ENCODE measurements at places on chromosomes 5 and 9. TPM values are rescaled to one million over a fixed set of nuclear protein-coding genes. Genes with fewer than 3 reads are reported as not detected.

The HNRNPA0 gene
- total RNA-seq: 8.6 TPM

The C8G gene
- 8.6 TPM for total RNA-seq

The SLC12A7 gene
- 101 TPM for total RNA-seq

The TMEM174 gene
- total RNA-seq: not detected

The F2RL1 gene
- 0.53 TPM for total RNA-seq

The CCNI2 gene
- not detected for total RNA-seq

The RMRP gene
- total RNA-seq: 17,070 TPM

The KIF20A gene
- not detected for total RNA-seq

The LIX1 gene
- not detected for total RNA-seq

The SLC36A3 gene
- not detected for total RNA-seq

The NXNL2 gene
- total RNA-seq: not detected

The TRMT10B gene
- 0.53 TPM for total RNA-seq

The FOXD4 gene
- not detected for total RNA-seq

The LCN1 gene
- total RNA-seq: not detected

The TMC1 gene
- total RNA-seq: not detected

The SMIM33 gene
- not detected for total RNA-seq

The CRHBP gene
- total RNA-seq: 0.32 TPM

The OGN gene
- 156 TPM for total RNA-seq

The OTP gene
- not detected for total RNA-seq

The SV2C gene
- total RNA-seq: not detected

The IL4 gene
- not detected for total RNA-seq

The LCP2 gene
- total RNA-seq: 9.3 TPM

The SH2D3C gene
- total RNA-seq: 49.5 TPM
